CD4-positive, alpha-beta T cell (primary cell): ENCODE measurements at places on chromosomes 2 and 18.

- no peaks in the 10 kb centered on the region for H3K4me1 ChIP-seq
- no peak overlapping the region for H3K4me3 ChIP-seq
- no peak overlapping the region for H3K27ac ChIP-seq
- H3K36me3 ChIP-seq, result no peaks in the 10 kb centered on the region
- DNase-seq, result no peak
These were observed 57.2 kb downstream of the TACR1 start for GRCh38 chr2:75142081-75142480.

DNA sequence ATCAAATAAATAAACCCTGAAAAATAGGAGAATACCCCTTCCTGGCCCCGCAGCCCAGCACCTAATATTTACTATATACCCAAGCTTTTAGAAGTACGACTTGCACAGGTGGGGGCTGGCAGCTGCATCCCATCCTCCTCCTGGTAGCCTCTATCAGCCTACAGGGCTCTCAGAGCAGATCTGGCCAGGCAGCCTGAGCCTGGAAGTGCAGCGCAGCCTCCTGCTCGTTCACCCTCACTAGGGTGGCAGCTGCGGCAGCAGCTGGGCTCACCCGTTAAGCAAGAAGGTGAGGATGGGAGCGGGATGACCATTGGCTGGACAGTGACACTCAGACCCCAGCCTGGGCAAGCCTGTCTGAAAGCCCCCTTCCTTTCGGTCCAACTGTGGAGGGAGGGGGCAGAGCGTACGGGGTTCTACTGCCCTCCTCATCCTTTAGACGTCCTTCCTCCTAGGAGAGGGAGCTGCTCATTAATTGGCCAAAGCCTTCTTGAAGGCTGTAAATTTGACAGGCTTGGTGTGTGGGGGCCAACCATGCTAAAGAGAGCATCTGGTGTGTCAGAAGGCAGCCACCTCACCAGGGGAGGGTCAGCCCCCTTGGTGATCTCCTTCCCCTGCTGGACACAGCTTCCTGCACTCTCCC lies 23.3 kb downstream of the MPHOSPH10 start:
- H3K27ac ChIP-seq, result no peak overlapping the region
- H3K27me3 ChIP-seq, result no peaks in the 10 kb centered on the region
- no peak for DNase-seq
- no peak overlapping the region for H3K4me3 ChIP-seq
- peaks cover 26% of the 10 kb centered on the region for H3K36me3 ChIP-seq
- H3K4me1 ChIP-seq, result peaks cover 10% of the 10 kb centered on the region

- H3K27me3 ChIP-seq, result no peaks in the 10 kb centered on the region
- H3K4me1 ChIP-seq, result no peaks in the 10 kb centered on the region
- no peak for DNase-seq
- H3K4me3 ChIP-seq, result no peak overlapping the region
These were observed 52.7 kb downstream of the CRIM1 start for GRCh38 chr2:36408198-36408703.

GRCh38 chr2:213089438-213089837 lies 62.0 kb downstream of the IKZF2 start:
- H3K27ac ChIP-seq, result no peak overlapping the region
- DNase-seq, result no peak
- H3K27me3 ChIP-seq, result no peaks in the 10 kb centered on the region
- H3K4me3 ChIP-seq, result no peak overlapping the region
- no peaks in the 10 kb centered on the region for H3K4me1 ChIP-seq

GRCh38 chr2:43737097-43737854 lies 36.6 kb upstream of the DYNC2LI1 start:
- no peaks in the 10 kb centered on the region for H3K36me3 ChIP-seq
- no peaks in the 10 kb centered on the region for H3K27me3 ChIP-seq
- no peaks in the 10 kb centered on the region for H3K4me1 ChIP-seq
- H3K4me3 ChIP-seq, result no peak overlapping the region
- DNase-seq, result no peak
- no peak overlapping the region for H3K27ac ChIP-seq

DNA sequence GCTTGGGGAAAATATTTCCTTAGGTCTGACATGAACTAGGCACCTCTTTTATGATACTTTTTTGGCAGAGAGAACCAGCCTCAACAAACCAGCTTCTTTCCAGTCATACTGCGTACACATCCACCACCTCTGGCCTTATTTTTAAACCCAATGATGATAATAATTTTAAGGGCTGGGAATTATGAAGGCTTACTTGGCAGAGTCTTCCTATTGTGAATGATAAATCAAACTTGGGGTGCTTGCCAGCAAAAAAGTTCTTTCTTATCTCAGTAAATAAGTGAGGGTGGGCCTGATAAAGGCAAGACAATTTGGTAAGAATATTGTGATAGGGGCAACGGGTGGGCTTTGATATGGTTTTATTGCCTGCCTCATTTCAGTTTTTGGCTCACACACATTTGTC lies 1230.2 kb upstream of the ZEB2 start:
- no peaks in the 10 kb centered on the region for H3K27me3 ChIP-seq
- H3K4me3 ChIP-seq, result no peak overlapping the region
- no peak overlapping the region for H3K27ac ChIP-seq
- H3K36me3 ChIP-seq, result no peaks in the 10 kb centered on the region

- no peaks in the 10 kb centered on the region for H3K36me3 ChIP-seq
- peaks cover 4% of the 10 kb centered on the region for H3K27me3 ChIP-seq
- no peak for DNase-seq
- no peak overlapping the region for H3K27ac ChIP-seq
- no peaks in the 10 kb centered on the region for H3K4me1 ChIP-seq
These were observed 71.2 kb upstream of the STAM2 start for GRCh38 chr2:152246686-152247336.
